ENCODE measurements at places on chromosomes 3 and 15.

DNA sequence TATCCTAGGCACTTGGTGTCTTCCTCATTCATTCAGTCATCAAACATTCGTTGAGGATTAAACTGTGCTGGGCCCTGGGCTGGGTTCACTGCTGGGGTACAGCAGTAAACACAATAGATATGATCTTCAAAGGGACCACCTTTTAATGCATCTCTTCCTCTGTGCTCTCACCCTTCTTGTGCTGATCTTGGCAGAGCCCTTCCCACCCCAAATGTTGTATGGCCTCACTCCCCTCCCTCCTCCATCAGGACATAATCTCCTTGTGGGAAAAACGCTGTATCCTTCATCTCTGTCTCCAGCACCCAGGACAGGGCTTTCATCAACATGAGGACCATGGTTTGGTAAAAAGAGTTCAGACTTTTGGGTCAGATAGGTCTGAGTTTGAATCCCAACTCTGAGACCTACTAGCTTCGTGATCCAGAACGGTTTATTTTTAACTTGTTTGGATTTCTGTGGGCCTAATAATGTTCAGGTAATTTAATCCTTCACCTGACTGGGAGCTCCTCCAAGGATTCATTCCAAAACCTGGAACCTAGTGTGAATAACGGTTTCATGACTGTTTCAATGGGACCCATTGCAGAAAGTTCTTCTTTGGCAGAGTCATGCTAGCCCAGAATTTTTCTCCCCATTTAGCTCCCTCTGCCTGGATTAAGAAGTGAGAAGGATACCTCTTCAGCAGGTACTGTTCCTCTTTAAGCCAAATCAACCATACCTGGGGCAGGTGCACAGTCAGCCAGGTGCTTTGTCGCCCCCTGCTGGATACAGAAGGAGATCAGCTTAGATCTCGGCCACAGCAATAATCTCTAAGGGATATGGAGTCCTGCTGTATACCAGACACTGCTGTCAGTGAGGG, 5.2 kb upstream of the WNT7A start:
- peak; percentile 54 for DNase-seq

GRCh38 chr3:179149406-179149867, 1.3 kb downstream of the PIK3CA start:
- DNase-seq: no peak

DNA sequence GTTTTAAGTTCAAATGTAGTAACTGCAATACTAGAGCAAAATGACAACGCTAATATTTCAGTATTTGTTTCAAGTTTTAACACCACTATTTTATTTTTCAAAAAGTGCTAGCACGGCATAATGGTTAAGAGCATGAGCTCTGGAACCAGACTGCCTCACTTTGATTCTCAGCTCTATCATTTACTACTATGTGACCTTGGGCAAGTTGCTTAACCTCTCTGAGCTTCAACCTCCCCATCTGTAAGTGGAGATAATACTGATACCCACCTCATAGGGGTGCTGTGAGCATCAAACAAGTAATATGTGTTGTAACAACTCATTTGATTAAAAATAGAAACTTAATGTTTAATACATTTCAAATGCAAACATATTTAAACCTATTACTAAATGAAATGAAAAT, 115.4 kb upstream of the NPHP3 start:
- DNase-seq: no peak

GRCh38 chr3:73605412-73605811, 19.3 kb downstream of the PDZRN3 start:
- DNase-seq: no peak

DNA sequence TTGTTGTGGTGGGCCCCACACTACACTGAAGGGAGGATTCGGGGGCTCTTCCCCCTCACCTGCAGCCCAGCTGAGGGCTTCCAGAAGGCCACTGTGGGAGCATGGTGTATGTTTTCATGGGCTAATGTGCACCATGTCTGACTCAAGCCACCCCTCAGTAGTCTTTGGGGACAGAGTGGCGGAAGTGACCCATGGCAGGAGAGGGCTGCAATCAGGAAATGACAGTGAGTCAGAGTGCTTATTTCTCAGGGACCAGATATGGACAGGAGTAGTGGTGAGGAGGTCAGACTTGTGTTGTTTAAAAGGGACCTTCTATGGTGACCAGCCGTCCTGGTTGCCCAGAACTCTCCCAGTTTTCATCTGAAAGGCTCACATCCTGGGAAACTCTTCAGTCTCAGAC, 32.8 kb upstream of the SLC9A9 start:
- no peak for DNase-seq

- no peak for DNase-seq
Measured at GRCh38 chr3:53142986-53143385, 12.8 kb upstream of the RFT1 start.

- no peak for DNase-seq
Measured at GRCh38 chr3:158267015-158267414, 157.1 kb downstream of the RSRC1 start.

GRCh38 chr15:64961013-64961412, 28.7 kb downstream of the SPG21 start:
- DNase-seq: no peak

DNA sequence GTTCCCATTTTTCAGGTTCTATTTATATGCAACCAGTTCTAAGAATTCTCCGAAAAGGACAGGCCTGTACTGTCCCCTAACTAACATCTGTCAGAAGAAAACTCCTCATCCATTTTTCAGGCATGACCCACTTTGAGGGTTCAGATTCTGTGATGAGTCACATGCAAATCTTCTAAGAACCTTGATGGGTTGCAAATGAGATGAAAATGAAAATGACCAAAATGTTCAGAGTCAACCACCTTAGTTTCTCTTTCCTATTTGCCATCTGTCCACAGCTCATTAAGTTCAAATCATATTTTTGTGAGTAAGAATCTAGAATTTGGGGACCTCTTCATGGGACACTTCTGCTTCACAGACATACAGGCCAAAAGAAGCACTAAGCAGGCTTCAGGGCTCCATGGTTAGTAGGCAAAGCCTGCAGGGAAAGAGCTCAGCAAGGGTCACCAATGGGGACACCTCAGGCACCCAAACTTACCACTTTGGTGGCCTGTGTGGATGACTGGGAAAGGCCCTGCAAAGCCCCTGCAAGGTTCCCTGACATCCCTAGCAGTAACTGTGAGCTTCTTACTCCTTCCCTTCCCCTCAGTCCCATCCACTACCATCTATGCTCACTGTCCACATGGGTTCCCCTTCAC, 122.0 kb downstream of the WDR76 start:
- DNase-seq: peak; percentile 28

GRCh38 chr3:175103298-175103697, 244.2 kb downstream of the NAALADL2 start:
- DNase-seq: no peak
